ENCODE measurements at places on chromosomes 4 and X.

- no peak for DNase-seq
These were observed 20.5 kb downstream of the PNMA6E start for GRCh38 chrX:153380691-153381090.

- DNase-seq: no peak
These were observed 15.6 kb upstream of the ATP8A1 start for GRCh38 chr4:42672359-42673081.

- no peak for DNase-seq
These were observed 55.6 kb downstream of the CLCN4 start for GRCh38 chrX:10212395-10212794.

DNA sequence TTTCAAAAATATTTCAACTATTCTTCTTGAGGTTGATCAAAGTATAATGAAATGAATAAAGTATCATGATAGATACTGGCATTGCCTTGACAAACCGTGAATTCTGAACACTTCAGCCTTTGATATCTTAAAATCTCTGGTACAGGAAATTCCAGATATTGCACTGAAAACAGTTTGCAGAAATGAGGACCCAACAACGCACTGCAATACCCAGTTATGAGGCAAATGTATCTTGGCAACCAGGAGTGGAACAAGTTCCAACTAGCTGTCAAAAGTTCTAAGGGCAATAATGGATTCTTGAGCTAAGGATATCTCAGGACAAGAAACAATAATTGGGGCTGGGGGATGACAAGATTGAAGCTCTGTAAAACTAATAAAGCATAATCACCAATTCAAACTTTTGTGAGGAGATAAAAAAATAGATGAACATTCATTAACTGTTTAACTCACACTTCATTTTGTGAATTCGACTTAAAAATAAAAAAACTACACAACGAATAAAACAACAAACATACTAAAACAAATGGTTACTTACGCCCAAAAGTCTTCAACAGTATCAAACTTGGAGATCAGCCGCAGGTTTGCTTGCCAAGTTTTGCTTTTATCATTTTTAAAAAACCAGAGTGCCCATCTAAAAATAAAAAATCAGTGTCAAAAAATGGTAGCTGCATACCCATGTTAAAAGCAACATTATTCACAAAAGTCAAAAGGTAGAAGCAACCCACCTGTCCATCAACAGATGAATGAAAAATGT lies 38.1 kb downstream of the EIF4E start:
- DNase-seq: no peak

DNA sequence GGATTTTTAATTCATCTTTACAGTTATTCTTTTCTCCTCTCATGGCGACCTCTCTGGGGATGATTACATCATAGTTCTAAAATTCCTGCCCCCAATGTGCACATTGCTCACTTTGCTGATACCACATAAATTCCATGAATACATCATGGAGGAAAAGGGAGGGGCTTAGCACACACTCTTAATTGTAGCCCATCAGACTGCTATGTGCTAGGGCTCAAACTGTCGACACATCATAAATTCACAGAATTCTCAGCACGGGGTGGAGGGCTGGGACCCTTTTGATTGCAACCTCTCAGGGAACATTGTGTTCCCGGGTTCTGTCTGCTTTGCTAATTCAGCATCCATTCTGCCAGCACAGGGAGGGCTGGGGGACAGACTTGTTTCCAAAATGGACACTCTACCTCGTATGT lies 592.9 kb downstream of the BCOR start:
- no peak for DNase-seq

- DNase-seq: no peak
These were observed 58.1 kb downstream of the FAM114A1 start for GRCh38 chr4:38925492-38926413.
